ENCODE measurements at places on chromosomes 11 and 22.

GRCh38 chr11:32215157-32215556, 124.3 kb downstream of the RCN1 start:
- DNase-seq, result no peak

DNA sequence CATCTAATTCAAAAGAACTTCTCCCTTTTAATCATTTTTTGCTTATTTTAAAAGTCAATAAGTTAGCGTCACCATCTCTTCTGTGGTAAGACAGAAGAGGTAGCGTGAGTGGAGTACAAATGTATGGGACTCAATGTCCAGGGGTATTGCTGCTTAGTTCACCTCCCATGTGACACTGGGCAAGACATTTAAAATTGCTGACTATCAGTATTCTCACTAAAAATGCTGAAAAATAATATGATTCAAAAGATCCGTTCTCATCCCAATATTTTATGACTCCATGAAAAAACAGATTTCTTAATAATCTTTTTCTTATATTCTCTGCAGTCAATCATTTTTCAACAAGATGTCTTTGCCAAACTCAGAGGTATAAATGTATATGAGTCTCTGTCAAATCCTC, 68.1 kb upstream of the LRRC4C start:
- DNase-seq, result no peak

- DNase-seq, result no peak
Observed at GRCh38 chr11:62182147-62182891, 7.7 kb upstream of the SCGB1D1 start.

GRCh38 chr11:119902656-119903231, 173.7 kb upstream of the NECTIN1 start:
- DNase-seq, result no peak

GRCh38 chr11:109155291-109155690, 266.7 kb upstream of the C11orf87 start:
- no peak for DNase-seq

Data from GM12864 (cell line).